ENCODE measurements at places on chromosomes 16 and 17. TPM values are rescaled to one million over a fixed set of nuclear protein-coding genes. Genes with fewer than 3 reads are reported as not detected.
A peak's percentile ranks its signal among the peaks of the same experiment; 100 is the strongest.

DNA sequence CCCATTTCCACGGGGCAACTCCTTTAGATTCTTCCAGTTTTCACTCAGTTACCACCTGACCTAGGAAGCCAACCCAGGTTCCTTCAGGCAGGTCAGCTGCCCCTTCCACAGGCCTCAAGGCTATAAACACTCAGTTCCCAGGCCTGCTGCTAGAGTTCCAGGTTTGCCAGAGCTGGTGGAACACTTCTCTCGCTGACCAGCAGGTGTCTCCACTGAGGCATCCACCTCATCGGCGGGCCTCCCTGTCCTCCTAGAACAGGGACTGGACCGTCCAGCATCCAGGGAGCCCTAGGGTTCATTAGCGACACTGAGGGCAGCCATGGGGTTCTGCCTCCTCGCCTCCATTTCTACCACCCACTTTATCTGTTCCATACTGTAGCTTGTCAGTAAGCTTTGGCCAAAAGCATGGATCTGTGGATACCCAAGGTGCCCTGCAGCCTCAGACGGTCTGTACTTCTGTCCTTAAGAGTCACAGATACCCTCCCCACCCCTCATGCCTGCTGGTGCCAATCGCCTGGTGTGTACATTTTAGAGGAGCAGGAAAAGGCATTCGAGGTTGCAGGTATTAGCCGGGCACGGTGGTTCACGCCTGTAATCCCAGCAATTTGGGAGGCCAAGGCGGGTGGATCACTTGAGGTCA, 29.0 kb downstream of the PIMREG start:
- H3K4me3 ChIP-seq: no peak overlapping the region
- H3K27me3 ChIP-seq: no peaks in the 10 kb centered on the region
- peak overlapping the region; percentile 68 for H3K27ac ChIP-seq
- H3K36me3 ChIP-seq: no peaks in the 10 kb centered on the region

DNA sequence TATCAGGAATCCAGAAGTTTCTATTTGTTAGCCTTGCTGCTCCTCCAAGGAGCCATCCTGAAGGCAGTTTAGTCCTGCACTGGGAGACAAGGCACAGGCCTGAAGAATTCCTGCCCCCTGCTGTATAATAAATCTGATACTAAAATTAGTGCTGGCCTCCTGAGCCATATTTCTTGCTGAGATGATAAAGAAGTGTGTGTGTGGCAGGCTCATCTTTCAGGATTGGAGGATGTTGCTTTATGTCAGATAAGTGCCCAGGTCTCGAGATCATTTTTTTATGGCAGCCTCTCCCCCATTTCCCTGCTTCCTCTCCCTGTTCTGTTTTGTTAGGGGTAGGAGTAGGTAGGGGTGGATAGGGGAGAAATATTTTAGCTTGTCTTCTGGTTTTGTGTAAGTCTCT, 26.0 kb downstream of the MSI2 start:
- H3K27me3 ChIP-seq: no peaks in the 10 kb centered on the region
- no peaks in the 10 kb centered on the region for H3K4me1 ChIP-seq
- H3K27ac ChIP-seq: peak overlapping the region; percentile 59
- DNase-seq: no peak
- no peaks in the 10 kb centered on the region for H3K36me3 ChIP-seq

GRCh38 chr16:48444574-48444973, 59.4 kb upstream of the SIAH1 start:
- H3K27me3 ChIP-seq: no peaks in the 10 kb centered on the region
- peak; percentile 72 for DNase-seq
- H3K4me3 ChIP-seq: no peak overlapping the region

ACSM2B gene
- total RNA-seq: not detected

ZSCAN10 gene
- not detected for total RNA-seq

- no peak overlapping the region for H3K27ac ChIP-seq
- peaks cover 3% of the 10 kb centered on the region for H3K36me3 ChIP-seq
- peaks cover 9% of the 10 kb centered on the region for H3K4me1 ChIP-seq
- H3K27me3 ChIP-seq: no peaks in the 10 kb centered on the region
Measured at GRCh38 chr17:80060644-80061043, 24.2 kb downstream of the CCDC40 start.

GRCh38 chr16:8373676-8374431, 216.5 kb downstream of the TMEM114 start:
- no peaks in the 10 kb centered on the region for H3K27me3 ChIP-seq
- H3K4me3 ChIP-seq: no peak overlapping the region
- no peak for DNase-seq
- H3K27ac ChIP-seq: no peak overlapping the region

KRTAP17-1 gene
- total RNA-seq: not detected

DNA sequence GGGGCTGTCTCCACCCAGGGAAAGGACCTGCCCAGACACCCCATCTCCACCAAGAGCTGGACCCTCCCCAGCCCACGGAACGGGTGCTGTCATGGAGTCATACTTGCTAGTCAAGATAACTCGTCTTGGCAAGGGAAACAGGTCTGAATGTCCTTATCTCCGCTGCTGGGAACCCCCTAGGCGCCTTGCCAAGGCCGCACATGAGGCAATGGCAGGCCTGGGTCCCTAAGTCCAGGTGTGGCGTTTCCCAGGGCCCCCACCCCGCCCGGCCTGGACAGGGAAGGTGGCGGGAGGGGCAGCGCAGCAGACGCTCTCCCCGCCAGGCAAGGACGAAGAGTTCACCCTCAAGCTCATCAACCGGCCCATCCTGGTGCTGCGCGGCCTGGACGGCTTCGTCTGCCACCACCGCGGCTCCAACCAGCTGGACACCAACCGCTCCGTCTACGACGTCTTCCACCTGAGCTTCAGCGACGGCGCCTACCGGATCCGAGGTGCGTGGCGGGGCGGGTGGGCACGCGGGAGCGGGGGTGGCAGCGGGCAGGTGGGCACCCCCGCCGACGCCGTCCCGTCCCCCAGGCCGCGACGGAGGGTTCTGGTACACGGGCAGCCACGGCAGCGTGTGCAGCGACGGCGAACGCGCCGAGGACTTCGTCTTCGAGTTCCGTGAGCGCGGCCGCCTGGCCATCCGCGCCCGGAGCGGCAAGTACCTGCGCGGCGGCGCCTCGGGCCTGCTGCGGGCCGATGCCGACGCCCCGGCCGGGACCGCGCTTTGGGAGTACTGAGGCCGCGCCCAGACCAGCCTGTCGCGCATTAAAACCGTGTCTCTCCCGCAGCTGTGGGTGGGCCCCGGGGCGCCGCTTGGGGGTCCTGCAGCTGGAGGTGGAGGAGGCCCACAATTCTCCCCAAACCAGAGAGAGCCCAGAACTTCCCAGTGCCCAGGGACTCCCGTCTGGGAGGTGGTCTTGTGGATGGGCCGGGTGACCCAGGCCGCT, 8.4 kb downstream of the FSCN2 start:
- H3K4me3 ChIP-seq: no peak overlapping the region
- no peak overlapping the region for H3K27ac ChIP-seq
- peaks cover 26% of the 10 kb centered on the region for H3K36me3 ChIP-seq

DNA sequence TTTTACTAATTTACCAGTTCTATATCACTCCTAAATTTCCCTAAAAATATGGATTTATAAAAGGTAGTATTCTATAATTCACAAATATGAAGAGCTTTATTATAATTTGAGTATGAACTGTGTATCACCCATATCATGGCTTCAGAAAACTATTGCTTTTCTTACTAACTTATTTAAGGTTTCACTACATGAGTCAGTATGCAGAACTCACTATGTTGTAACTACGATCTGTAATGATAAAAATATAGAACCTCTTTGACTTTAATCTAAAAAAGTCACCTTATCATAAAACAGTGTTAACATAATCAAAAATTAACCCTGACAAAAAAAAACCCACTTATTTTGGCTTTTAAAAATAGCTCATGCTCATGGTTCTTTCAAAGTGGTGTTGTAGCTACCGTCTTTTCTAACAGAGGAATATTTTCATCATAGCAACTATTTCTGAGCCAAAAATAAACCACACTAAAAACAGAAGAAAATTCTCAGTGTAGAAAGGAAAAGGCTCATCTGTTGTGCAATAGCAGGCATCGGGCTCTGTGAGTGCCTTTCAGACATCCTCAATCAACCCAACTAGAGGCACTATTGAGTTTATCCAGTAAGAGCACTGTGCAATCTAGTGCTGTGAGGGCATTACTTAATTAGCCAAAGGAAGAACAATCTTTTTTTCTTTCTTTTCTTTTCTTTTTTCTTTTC, 42.1 kb downstream of the ITGAM start:
- H3K4me1 ChIP-seq: no peaks in the 10 kb centered on the region
- H3K4me3 ChIP-seq: no peak overlapping the region
- no peak for DNase-seq
- H3K27ac ChIP-seq: no peak overlapping the region
- no peaks in the 10 kb centered on the region for H3K36me3 ChIP-seq

DNA sequence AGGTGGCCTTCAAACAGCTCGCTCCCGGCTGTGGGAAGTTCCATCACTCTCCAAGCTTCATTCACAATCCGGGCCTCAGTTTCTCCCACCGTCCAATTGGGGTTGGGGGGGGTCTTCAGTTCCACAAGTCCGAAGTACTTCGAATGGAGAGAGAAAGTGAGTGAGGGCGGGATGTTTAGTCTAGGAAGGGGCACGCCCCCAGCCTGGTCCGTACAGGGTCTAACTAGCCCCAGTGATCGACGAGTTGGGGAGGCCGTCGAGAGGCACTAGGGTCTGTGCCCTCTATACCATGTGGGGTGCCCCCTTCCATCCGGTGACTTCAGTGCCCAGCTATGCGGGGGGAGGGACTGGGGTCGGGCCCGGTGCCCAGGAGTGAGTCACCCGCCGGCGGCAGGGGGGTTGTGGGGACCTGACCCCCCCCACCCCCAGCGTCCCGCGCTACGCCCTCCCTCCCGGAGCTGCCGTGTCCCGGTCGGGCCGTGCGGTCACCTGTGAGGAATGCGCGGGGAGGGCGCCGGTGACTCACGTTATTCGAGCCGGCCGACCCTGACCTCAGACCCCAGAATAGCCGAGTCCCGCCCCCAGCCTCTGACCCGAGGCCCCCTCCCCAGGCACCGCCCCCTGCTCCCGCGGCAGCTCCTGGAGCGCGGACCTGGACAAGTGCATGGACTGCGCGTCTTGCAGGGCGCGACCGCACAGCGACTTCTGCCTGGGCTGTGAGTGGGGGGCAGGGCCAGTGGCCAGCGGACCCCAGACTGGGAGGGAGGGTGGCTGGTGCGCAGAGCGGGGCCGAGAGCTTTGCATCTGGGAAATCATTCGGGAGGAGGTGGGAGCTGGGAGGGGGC, 658 bp downstream of the TNFRSF12A start:
- peak; percentile 94 for DNase-seq
- peak overlapping the region; percentile 98 for H3K27ac ChIP-seq
- H3K4me1 ChIP-seq: peaks cover 51% of the 10 kb centered on the region
- H3K27me3 ChIP-seq: peaks cover 17% of the 10 kb centered on the region

C1QL1 gene
- total RNA-seq: 0.41 TPM

TMEM235 gene
- not detected for total RNA-seq

- no peak for DNase-seq
- no peaks in the 10 kb centered on the region for H3K27me3 ChIP-seq
- no peak overlapping the region for H3K27ac ChIP-seq
- H3K36me3 ChIP-seq: no peaks in the 10 kb centered on the region
Measured at GRCh38 chr17:8345951-8346665, 6.5 kb downstream of the ODF4 start.

SEPTIN12 gene
- total RNA-seq: not detected

- H3K27me3 ChIP-seq: no peaks in the 10 kb centered on the region
- H3K27ac ChIP-seq: no peak overlapping the region
- H3K4me3 ChIP-seq: no peak overlapping the region
- no peaks in the 10 kb centered on the region for H3K4me1 ChIP-seq
- DNase-seq: no peak
Measured at GRCh38 chr16:17936766-17937402, 399.7 kb downstream of the NPIPA8 start.

GRCh38 chr16:4314532-4315185, 1.2 kb upstream of the GLIS2 start:
- peak; percentile 78 for DNase-seq
- no peaks in the 10 kb centered on the region for H3K27me3 ChIP-seq
- H3K4me1 ChIP-seq: peaks cover 57% of the 10 kb centered on the region
- H3K36me3 ChIP-seq: no peaks in the 10 kb centered on the region
- peak overlapping the region; percentile 90 for H3K27ac ChIP-seq

- H3K27me3 ChIP-seq: peaks cover 15% of the 10 kb centered on the region
- peak; percentile 82 for DNase-seq
- peaks cover 16% of the 10 kb centered on the region for H3K4me1 ChIP-seq
- H3K36me3 ChIP-seq: no peaks in the 10 kb centered on the region
Measured at GRCh38 chr17:14792746-14793145, 472.4 kb downstream of the PMP22 start.

ASB16 gene
- total RNA-seq: 4.2 TPM

All from sigmoid colon (tissue), 7 donors.